ENCODE measurements at places on chromosomes 5 and 9.
A peak's percentile ranks its signal among the peaks of the same experiment; 100 is the strongest.

DNA sequence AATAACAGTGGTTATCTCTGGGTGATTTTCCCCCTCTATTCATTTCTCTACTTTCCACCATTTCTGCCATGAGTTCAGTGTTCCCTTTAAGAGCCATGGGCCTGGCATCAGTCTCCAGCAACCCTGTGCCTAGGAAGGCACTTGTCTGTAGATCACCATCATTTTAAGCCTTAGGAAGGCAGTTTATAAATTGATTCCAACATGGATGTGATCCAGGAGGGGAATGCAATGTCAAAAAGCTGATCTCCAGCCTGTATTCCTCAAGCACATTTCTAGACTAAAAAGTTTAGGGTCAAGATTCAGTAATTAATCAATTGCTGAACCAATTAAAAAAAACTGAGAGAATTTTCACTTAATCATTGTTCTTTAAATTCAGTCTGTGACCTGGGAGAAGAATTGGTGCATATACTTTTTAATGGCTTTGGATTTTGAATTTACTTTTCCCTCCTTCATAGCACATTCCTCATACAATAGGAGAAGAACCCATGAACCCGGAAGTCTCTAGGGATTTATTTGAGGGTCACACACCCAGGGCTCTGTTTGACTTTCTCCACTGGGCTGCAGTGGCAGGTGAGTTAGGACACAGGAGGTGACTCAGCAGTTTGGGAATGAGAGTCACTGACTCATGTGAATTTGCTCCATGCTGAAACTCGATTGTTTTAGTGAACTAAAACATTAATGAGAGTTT lies 6.1 kb upstream of the ERMP1 start:
- DNase-seq, result peak; percentile 30

DNA sequence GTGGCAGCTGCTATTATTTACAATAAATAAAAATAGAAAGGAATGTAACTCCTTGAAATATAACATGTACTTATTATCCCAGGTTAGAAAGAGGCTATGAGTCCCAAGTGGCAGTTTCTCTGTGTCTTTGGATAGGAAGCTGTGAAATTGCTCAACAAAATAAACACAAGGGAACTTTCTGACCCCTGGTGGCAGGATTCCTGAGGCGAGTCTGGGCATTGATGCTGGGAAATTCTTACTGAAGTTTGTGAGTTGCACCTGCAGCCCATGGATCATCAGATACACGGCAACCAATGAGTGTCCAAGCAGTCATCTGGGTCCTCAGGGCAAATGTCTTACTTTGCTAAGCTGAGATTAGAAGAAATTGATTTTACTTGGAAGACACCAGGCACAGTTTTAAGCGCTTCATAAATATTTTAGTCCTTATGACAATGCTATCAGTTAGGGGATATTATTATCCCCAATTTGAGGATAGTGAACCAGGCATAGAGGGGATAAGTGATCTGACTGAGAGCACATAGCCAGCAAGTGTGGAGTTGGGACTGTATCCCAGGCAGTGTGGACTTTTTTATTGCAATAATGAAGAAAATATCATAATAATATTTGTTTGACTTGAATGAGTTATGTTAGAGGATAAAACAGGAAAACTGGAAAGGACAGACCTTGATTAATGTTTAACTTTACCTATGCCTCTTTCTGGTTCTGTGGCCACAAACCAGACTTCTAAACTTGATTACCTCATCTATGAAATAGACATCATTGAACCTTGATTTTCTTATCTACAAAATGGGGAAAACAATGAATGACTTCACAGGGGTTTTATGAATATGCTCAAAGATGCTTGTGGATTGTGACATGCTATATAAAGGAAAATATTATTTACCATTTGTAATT lies 265.5 kb upstream of the ADAMTSL1 start:
- peak; percentile 61 for DNase-seq

- DNase-seq, result no peak
These were observed 30.9 kb downstream of the TNFSF8 start for GRCh38 chr9:114899461-114899860.

- DNase-seq, result no peak
These were observed 1.3 kb upstream of the ITGA2 start for GRCh38 chr5:52987711-52988331.

All from SJCRH30 (cell line).